DND-41 (cell line): ENCODE measurements at places on chromosomes 2 and 18.
A peak's percentile ranks its signal among the peaks of the same experiment; 100 is the strongest.

- no peaks in the 10 kb centered on the region for H3K27me3 ChIP-seq
- no peaks in the 10 kb centered on the region for H3K4me1 ChIP-seq
- H3K36me3 ChIP-seq, result no peaks in the 10 kb centered on the region
- DNase-seq, result no peak
- no peak overlapping the region for H3K27ac ChIP-seq
Observed at GRCh38 chr2:11029136-11029535, 117.4 kb downstream of the KCNF1 start.

- DNase-seq, result no peak
- peaks cover 10% of the 10 kb centered on the region for H3K4me1 ChIP-seq
- H3K4me3 ChIP-seq, result no peak overlapping the region
- H3K27me3 ChIP-seq, result peaks cover 6% of the 10 kb centered on the region
Observed at GRCh38 chr18:48018851-48019250, 88.4 kb upstream of the SMAD2 start.

DNA sequence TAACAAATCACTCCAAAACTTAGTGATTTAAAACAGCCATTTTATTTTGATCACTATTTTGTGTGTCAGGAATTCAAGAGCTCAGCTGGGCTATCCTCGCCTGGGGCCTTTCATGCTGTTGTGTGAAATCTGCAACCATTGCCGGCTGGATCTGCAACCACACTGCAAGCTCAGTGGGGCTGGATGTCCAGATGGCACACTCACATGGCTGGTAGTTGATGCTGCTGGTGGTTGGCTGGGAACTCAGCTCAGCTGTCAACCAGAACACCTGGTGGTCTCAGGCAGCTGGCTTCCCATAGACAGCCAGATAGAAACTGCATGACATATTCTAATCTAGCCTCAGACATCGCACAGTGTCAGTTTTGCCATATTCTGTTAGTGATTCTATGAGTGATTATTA, 30.6 kb upstream of the AP1S3 start:
- H3K4me3 ChIP-seq, result no peak overlapping the region
- H3K27me3 ChIP-seq, result no peaks in the 10 kb centered on the region
- DNase-seq, result peak; percentile 39
- H3K36me3 ChIP-seq, result no peaks in the 10 kb centered on the region
- H3K27ac ChIP-seq, result no peak overlapping the region

- H3K27ac ChIP-seq, result no peak overlapping the region
- no peaks in the 10 kb centered on the region for H3K27me3 ChIP-seq
- no peaks in the 10 kb centered on the region for H3K4me1 ChIP-seq
- no peak for DNase-seq
- H3K36me3 ChIP-seq, result no peaks in the 10 kb centered on the region
Observed at GRCh38 chr2:72292433-72292832, 144.8 kb upstream of the CYP26B1 start.

DNA sequence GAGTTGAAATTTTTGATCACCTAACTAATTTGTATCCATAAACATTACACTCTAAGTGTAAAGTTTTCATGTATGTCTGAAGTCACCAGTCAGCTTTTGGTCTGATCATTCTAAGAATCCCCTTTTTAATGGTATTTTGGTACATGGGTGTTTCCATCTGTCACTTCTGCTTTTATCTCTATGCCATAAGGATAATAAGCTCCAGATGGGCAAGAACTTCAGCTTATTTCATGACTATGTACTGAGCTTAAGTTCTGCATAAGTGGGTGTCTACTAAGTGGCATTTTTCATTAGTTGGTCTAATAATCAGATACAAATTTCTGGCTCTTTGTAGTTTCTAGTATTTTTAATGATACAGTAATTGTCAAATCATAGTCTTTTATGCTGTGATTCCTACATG, 20.4 kb downstream of the UBXN4 start:
- H3K27me3 ChIP-seq, result no peaks in the 10 kb centered on the region
- H3K4me3 ChIP-seq, result no peak overlapping the region
- no peak for DNase-seq
- H3K27ac ChIP-seq, result no peak overlapping the region
- H3K4me1 ChIP-seq, result no peaks in the 10 kb centered on the region

- no peaks in the 10 kb centered on the region for H3K27me3 ChIP-seq
- H3K4me3 ChIP-seq, result no peak overlapping the region
- peaks cover 10% of the 10 kb centered on the region for H3K36me3 ChIP-seq
- DNase-seq, result no peak
Observed at GRCh38 chr2:224753743-224754540, 37.8 kb upstream of the CCDC195 start.

GRCh38 chr2:85728883-85729824, 24.6 kb upstream of the ATOH8 start:
- H3K36me3 ChIP-seq, result no peaks in the 10 kb centered on the region
- DNase-seq, result peak; percentile 75
- H3K4me1 ChIP-seq, result no peaks in the 10 kb centered on the region
- no peak overlapping the region for H3K27ac ChIP-seq
- H3K27me3 ChIP-seq, result peaks cover 6% of the 10 kb centered on the region

DNA sequence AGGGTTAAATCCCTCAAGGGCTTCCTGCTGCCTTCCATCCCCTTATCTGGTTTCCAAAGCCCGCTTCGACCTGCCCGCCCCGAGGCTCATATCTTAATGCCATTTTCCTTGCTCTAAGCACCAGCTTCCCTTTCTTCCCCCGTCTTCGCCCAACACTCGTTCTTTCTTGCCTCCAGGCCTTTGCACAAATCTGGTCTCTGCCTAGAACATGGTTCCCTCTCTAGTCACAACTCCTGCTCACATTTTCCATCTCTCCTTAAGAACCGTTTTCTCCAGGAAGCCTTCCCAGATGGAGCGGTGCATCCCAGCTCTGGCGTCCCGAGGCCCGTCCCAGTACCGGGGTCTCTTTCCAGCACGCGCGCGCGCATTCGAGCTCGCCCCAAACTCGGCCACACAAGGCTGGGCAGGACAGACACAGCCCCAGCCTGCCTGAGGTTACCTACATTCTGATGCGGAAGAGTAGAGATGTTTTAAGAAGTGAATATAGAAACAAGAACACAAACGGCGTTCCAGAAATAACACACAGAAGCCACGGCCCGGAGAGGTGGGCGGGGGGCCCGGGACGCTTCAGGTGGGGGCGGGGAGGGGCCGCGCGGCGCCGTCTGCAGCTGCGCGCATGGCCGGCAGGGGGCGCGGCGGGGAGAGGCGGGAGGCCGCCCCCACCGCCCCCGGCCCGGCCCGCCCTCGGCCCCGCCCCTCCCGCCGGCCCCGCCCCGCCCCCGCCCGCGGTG, at the start of gene DGKD:
TSS of gene DGKD (plus strand) at position 726 of the 731 bp plus-strand sequence. CDS start 25 bp downstream, outside the sequence.
- peaks cover 5% of the 10 kb centered on the region; the same call in 1 of the 2 replicates for H3K36me3 ChIP-seq
- peak; percentile 67 for DNase-seq
- H3K27me3 ChIP-seq, result no peaks in the 10 kb centered on the region
- peak within 1 kb of the TSS; percentile 93 for H3K4me3 ChIP-seq

GRCh38 chr18:48109961-48110493, 179.6 kb upstream of the SMAD2 start:
- H3K4me1 ChIP-seq, result no peaks in the 10 kb centered on the region
- no peak overlapping the region for H3K27ac ChIP-seq
- H3K36me3 ChIP-seq, result no peaks in the 10 kb centered on the region
- H3K27me3 ChIP-seq, result no peaks in the 10 kb centered on the region
- H3K4me3 ChIP-seq, result no peak overlapping the region
- DNase-seq, result no peak

- no peak for DNase-seq
- no peaks in the 10 kb centered on the region for H3K4me1 ChIP-seq
- H3K27ac ChIP-seq, result no peak overlapping the region
- H3K27me3 ChIP-seq, result no peaks in the 10 kb centered on the region
- no peaks in the 10 kb centered on the region for H3K36me3 ChIP-seq
- no peak overlapping the region for H3K4me3 ChIP-seq
Observed at GRCh38 chr2:10239561-10239967, 63.1 kb upstream of the HPCAL1 start.

DNA sequence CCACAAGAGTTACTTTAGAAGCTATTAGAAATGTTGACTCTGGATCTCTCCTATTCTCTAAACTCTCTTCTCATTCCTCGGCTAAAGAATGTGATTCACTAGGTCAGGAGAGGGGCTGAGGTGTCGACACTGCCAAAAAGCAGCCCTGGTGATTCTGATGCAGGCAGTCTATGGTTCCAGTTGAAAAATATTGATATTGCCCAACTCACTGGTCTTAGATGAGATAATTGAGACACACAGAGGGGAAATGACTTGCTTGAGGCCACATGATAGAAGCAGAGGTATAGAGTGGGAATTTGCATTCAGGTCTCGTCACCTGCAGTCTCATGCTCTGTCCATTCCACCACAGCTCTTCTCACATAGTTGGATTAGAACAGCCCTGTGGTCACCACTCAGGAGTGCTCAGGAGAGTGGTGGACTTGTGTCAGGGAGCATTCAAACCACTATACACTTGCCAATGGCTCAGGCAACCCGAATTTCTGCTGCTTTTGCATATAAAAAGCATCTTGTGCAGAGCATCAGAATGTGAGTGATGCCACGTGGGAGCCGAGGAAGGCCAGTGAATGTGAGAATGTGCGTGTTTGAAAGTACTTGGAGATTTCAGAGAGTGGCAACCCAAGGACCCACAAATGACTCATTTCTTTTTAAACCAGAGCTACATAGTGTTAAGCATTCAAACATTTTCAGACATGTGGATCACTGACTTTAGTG, 65.1 kb upstream of the CTLA4 start:
- no peaks in the 10 kb centered on the region for H3K36me3 ChIP-seq
- no peak for DNase-seq
- no peak overlapping the region for H3K27ac ChIP-seq
- peaks cover 38% of the 10 kb centered on the region for H3K4me1 ChIP-seq
- no peaks in the 10 kb centered on the region for H3K27me3 ChIP-seq

GRCh38 chr18:10860382-10860781, 289.0 kb downstream of the PIEZO2 start:
- H3K4me3 ChIP-seq, result no peak overlapping the region
- H3K36me3 ChIP-seq, result no peaks in the 10 kb centered on the region
- no peak overlapping the region for H3K27ac ChIP-seq
- no peak for DNase-seq

DNA sequence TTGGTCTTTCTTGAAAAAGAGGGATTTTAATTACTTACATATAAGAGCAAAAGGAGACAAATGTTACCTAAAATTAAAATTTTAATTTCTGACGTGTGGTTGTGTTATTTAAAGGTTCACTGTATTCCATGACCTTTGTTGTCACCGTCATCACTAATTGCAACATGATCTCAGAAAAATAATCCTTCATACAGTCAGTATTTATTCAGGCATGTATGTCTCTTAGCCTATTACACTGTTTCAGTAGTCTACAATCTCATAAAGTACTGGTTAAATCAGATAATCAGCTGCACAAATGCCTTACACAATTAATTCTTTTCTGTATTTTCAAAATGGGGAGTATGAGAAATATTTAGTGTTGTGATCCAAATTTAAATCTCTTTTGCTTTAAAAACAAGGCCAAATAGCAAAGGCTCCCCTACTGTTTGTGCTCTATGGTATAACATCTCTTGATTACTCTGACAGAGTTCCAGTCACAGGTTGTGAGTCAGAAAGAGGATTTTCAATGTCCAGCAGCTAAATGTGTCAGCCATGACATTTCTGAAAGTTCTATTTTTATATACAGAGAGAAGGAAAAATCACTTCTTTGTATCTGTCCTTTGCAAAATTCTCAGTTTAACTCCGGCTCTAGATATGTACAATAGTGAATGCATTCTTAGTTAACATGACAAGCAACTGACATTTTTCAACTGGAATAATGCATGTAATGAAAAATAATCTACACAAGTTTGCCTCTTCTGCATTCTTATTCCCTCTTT, 184.0 kb downstream of the FIGN start:
- H3K4me1 ChIP-seq, result no peaks in the 10 kb centered on the region
- no peaks in the 10 kb centered on the region for H3K36me3 ChIP-seq
- no peaks in the 10 kb centered on the region for H3K27me3 ChIP-seq
- no peak overlapping the region for H3K27ac ChIP-seq
- no peak overlapping the region for H3K4me3 ChIP-seq
- DNase-seq, result no peak

- H3K27ac ChIP-seq, result no peak overlapping the region
- no peak overlapping the region for H3K4me3 ChIP-seq
- no peaks in the 10 kb centered on the region for H3K36me3 ChIP-seq
- no peaks in the 10 kb centered on the region for H3K4me1 ChIP-seq
Observed at GRCh38 chr2:172065111-172065510, 20.2 kb upstream of the DLX1 start.

DNA sequence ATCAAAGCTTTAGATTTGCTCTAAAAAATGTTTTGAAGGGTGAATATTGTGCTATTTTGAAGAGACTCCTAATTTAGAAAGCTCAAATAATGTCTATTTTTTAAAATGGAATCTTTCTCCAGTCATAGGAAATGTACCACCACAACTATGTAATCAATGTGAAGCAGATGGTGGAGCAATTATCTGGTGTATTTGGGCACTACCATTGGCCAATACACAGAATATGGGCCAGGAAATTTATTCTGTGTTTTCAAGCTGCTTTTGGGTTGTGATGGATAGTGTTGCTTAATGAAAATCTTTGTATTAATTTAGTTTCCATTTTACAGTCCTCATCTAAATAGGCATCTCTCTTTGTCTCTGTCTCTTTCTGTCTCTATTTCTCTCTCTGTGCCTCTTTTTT, 17.1 kb upstream of the VWC2L start:
- no peak for DNase-seq
- no peaks in the 10 kb centered on the region for H3K4me1 ChIP-seq
- no peak overlapping the region for H3K27ac ChIP-seq
- no peaks in the 10 kb centered on the region for H3K36me3 ChIP-seq
- no peak overlapping the region for H3K4me3 ChIP-seq

DNA sequence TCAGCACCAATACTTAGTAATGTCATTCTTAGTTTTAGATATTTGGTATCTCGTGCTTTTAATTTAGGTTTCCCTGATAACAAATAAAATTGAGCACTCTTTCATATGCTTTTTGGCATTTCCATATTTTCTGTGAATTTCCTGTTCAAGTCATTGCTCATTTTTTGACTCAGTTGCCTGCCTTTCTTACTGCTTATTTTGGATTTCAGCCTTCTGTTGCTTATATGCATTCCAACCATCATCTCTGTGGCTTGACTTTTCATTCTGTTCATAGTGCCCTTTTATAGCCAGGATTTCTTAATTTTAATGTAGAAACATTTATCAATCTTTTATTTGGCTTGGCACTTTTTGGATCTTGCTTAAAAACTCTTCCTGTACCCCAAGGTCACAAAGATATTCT, 14.5 kb upstream of the KIF3C start:
- no peaks in the 10 kb centered on the region for H3K27me3 ChIP-seq
- H3K36me3 ChIP-seq, result no peaks in the 10 kb centered on the region
- DNase-seq, result no peak
- H3K4me1 ChIP-seq, result peaks cover 2% of the 10 kb centered on the region
- H3K4me3 ChIP-seq, result no peak overlapping the region

DNA sequence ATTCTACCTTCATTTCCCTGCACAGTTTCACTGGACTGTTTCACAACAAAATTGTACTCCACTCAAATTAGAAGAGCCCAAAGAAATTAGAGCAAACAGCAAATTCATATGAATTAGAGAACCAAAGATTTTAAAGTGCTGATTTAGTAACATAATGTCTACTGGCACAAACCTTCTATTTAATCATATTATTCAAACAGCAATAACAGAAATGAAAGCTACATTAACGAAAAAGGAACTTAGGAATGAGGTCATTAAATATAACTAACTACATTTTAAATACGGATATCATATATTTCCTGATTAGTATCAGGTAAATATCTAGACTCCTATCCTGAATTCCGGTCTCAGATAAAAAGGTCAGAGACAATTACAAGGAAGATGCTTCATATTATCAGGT, 5.1 kb downstream of the C18orf32 start:
- DNase-seq, result no peak
- no peak overlapping the region for H3K27ac ChIP-seq
- H3K4me1 ChIP-seq, result peaks cover 19% of the 10 kb centered on the region
- H3K36me3 ChIP-seq, result peaks cover 45% of the 10 kb centered on the region

- H3K4me3 ChIP-seq, result no peak overlapping the region
- H3K36me3 ChIP-seq, result no peaks in the 10 kb centered on the region
- no peak overlapping the region for H3K27ac ChIP-seq
- no peak for DNase-seq
Observed at GRCh38 chr2:191489177-191489576, 188.8 kb upstream of the NABP1 start.
